ENCODE measurements at places on chromosomes 5 and 9. TPM values are rescaled to one million over a fixed set of nuclear protein-coding genes. Genes with fewer than 3 reads are reported as not detected.
A peak's percentile ranks its signal among the peaks of the same experiment; 100 is the strongest.

TRAF1 gene
- total RNA-seq, result 11.3 TPM

GRCh38 chr5:173202266-173202875, 32.6 kb downstream of the NKX2-5 start:
- DNase-seq, result no peak

- no peak for DNase-seq
Measured at GRCh38 chr5:168848569-168848968, 269.4 kb upstream of the PANK3 start.

DNA sequence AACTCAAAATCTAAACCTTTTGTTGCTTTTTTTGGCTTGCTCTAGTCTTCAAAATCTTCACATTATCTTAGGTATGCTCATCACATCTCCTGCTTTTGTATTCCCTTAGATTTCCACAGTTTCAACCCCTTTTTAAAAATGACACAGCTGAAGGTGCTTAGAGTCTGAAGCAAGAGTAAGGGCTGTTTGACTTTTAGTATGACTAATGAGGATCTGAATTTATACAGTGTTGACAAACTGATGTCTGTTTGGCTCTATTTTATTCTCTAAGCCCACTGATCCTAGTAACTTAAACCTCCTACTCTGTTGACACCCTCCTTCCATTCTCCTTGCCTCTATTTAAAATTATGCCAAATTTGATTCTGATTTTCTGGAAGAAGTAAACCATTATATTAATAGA, 200.1 kb downstream of the MCTP1 start:
- no peak for DNase-seq

- DNase-seq, result no peak
Measured at GRCh38 chr9:123637945-123638634, 282.1 kb downstream of the CRB2 start.

SH3RF2 gene
- total RNA-seq, result 0.33 TPM

SAPCD2 gene
- 2.5 TPM for total RNA-seq

SPATA31A3 gene
- not detected for total RNA-seq

DNA sequence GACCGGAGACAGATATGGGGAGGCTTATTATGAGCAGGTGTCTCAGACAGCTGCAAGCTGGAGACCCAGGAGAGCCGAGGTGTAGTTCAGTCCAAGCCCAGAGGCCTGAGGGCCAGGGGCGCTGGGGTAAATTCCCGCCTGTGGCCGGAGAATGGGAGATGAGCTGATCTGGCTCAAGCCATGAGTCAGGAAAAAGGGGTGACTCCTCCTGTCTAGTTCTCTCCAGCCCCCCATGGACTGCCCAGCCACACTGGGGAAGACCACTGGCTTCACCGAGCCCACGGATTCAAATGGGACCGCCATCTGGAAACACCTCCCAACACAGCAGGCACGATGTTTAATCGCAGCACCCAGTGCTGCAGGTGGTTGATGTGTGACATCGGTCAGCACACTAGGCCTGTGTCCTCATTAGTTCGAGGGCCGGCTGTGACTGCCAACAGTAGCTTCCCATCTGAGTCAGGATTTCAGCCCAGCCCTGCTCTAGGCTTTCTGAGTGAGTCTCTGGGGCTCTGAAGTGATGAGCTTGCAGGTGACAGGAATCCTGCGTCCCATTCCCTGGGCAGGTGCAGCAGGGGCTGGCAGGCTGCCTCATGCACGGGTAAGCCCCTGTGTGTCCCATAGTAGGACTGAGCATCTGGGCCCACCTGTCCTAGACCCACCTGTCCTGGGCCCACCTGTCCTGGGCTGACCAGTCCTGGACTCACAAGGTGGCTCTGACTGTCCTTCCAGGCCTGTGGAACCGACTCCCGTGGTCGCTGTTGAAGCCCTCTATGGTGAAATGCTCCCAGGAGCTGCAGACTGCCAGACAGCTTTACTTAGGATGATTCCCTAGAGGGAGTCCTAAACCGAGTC, 49.7 kb downstream of the AHRR start:
- peak; percentile 71 for DNase-seq

- no peak for DNase-seq
Measured at GRCh38 chr5:65066387-65067146, 297.8 kb downstream of the CWC27 start.

- no peak for DNase-seq
Measured at GRCh38 chr5:98942847-98943246, 14.0 kb upstream of the CHD1 start.

NUDT12 gene
- total RNA-seq, result 7.4 TPM

GRCh38 chr5:53233645-53234405, 124.3 kb upstream of the MOCS2 start:
- DNase-seq, result no peak

BARX1 gene
- total RNA-seq, result 6.7 TPM

DNA sequence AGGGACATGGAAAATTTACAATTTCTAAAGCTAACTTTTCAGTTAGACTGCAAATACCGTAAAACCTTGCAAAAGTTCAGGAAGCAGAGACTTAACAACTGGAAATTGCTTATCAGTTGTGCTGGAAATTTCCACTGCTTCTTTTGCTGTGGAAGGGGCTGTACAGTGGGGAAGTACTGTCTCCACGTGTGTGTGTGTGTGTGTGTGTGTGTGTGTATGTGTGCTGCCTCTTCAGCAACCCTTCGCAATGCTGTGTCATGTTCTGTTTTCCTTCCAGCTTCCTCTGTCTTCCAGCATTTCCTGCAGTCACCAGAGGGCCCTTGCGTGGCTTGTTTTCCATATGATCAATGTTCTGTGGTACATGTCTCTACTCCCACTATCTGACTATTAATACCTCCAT, 87.5 kb upstream of the RANBP3L start:
- DNase-seq, result no peak

GPRIN1 gene
- total RNA-seq, result 2.1 TPM

- peak; percentile 75 for DNase-seq
Measured at GRCh38 chr5:172715931-172716682, 54.9 kb downstream of the DUSP1 start.

GRCh38 chr9:113309204-113309813, 6.1 kb upstream of the RNF183 start:
- DNase-seq, result no peak

DNA sequence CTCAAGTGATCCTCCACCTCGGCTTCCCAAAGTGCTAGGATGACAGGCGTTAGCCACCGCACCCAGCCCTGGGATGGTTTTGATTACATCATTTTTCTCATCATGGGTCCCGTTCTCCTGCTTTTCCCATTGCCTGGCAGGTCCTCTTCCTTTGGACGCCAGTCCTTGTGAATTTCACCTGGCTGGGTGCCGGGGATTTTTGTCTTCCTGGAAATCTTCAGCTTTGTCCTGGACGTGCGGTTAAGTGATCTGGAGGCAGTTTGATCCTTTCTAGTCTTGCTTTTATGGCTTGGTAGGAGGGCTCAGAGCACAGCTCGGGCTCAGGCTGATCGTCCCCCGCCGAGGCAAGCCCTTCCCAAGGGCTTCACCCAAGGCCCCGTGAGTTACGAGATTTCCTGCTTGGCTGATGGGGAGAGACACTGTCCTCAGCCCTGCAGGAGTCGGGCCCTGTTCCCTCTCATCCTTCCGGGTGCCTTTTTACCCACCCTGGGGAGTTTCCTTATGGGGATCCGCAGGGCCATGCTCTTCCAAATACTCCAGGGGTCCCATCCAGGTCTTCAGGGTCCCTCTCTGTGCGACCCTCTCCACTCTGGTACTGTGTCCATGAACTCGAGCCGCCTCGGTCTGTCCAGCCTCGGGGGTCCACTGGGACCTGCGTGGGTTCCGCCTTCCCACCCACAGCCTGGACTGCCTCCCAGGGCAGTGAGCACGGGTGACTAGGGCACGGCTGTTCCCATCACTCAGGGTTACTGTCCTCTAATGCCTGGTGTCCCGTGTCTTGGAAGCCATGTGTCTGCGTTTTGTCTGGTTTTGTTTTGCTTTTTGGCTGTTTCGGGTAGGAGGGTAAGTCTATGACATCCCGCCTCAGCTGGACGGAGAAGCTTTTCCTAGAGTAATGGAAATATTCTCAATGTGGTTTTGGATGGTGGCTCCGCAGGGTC, 22.3 kb upstream of the EGFL7 start:
- no peak for DNase-seq

DNA sequence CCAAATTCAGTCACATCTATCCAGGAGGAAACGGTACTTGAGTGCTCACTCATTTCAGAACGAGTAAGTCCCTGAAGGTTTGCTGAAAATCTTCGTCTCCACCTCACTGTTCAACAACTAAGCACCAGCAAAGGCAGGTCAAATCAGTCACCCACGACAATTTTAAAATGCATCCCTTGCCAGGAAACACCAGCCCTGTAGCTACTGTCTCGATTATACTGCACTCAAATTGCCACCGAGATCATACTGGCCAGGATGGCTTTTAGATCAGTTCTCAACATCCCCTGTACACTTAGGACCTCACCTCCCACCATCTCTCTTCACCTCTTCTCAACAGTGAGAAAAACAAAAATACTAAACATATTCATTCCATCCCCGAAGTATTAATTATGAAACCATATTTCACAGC, 298.6 kb downstream of the AGTPBP1 start:
- no peak for DNase-seq

- peak; percentile 90 for DNase-seq
Measured at GRCh38 chr9:133478851-133479711, at the start of gene SLC2A6. TSS of gene SLC2A6 (minus strand) at chr9:133479099. CDS start at chr9:133479059, 40 bp downstream.

FCN1 gene
- not detected for total RNA-seq

FAM81B gene
- not detected for total RNA-seq

F2RL2 gene
- total RNA-seq, result 7.9 TPM

SPATA31C2 gene
- not detected for total RNA-seq

TXN gene
- total RNA-seq, result 172 TPM

APBA1 gene
- total RNA-seq, result 12.3 TPM

GRCh38 chr5:56632199-56632598, 183.2 kb upstream of the MAP3K1 start:
- no peak for DNase-seq

DNA sequence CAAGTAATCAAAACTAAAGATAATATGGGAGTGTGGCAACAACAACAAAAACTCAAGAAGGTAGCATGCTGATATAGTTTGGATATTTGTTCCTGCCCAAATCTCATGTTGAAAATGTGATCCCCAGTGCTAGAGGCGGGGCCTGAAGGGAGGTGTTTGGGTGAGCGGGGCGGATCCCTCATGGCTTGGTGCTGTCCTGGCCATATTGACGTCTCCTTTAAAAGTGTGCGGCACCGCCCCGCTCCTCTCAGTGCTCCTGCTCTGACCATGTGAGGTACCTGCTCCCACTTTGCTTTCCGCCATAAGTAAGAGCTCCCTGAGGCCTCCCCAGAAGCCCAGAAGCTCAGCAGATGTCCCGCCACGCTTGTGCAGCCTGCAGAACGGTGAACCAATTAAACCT, 25.6 kb downstream of the MED27 start:
- no peak for DNase-seq

SKIC3 gene
- total RNA-seq, result 132 TPM

DNA sequence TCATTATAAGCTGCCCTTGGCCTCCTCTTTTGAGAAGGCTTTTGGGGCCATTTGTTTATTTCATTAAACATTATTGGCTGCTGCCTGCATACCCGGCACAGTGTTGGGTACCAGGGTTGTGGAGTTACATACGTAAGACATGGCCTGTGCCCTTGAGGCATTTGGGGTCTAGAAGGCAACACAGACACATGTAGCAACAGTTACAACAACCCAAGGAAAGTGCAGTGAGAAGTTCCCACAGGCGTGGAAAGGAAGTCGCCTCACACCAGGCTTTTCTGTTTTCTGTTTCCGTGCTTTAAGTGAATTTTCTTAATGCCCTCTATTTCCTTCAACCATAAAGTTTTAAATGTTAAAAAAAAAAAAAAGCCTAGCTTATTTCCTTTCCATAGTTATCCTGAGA, 47.4 kb downstream of the GALNT10 start:
- DNase-seq, result no peak

GRCh38 chr9:92647671-92648473, 22.1 kb downstream of the IPPK start:
- no peak for DNase-seq

OBP2B gene
- not detected for total RNA-seq

DNA sequence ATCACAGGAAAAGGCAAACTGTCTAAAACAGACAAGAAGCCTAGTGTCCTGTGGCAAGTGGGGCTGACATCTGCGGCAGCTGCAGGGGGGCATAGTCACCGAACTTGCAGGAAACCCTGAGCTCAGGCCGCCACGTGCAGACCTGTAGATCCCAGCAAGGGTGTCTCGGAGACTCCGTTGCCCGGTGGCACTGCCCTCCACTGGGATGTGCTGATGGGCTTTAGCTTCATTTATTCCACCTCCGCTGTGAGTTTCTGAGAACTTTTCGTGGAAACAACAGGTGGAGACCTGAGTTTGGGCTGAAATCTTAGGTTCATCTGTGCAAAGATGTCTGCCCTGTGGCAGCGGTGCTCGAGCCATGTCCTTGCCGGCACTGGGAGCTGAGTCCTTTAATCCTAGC, 22.1 kb downstream of the CEP72 start:
- peak; percentile 58 for DNase-seq

GRCh38 chr5:146906803-146907202, 28.2 kb upstream of the PPP2R2B start:
- no peak for DNase-seq

UBLCP1 gene
- total RNA-seq, result 31.7 TPM

DNA sequence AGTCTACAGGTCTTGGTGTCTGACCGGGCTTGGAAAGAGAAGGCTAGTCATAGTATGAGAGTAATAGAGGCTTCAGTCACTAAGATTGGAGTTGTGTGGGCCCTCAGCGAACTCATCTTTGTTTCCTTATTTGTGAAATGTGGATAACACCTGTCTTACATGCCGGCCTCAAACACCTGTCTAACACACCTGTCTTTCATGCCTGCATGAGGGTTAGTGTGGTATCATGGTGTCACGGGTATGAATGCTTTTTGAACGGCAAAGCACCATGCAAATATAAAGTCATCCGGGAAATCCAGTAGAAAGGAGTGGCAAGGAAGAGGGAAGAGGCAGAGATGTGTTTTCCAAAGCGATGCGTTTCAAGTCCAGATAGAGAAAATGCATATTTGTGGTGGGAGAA, 25.5 kb downstream of the GRAMD2B start:
- no peak for DNase-seq

DNA sequence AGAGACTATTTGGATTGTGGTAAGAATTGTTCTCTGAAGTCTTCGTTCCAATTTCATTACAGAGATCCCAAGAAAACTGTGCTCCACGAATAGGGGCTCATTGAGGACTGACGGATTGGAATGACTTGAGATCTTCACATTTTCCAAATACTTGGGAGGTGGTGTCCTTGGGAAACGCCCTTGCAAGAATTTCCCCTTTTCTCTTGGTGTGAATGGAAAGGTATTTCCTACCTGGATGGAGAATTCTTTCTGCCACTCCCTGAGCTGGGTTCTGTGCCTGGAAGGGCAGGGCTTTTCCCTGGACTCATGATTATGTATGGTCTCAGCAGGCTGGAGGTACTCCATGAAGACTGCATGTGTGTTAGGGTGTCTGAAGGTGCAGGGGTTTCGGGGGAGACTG, 53.9 kb downstream of the SNX18 start:
- DNase-seq, result no peak

FST gene
- 4.9 TPM for total RNA-seq

- peak; percentile 86 for DNase-seq
Measured at GRCh38 chr9:93304574-93305496, 120.9 kb downstream of the WNK2 start.

GRCh38 chr9:131627648-131628458, 82.5 kb downstream of the PRRT1B start:
- DNase-seq, result no peak

DRD1 gene
- total RNA-seq, result 0.35 TPM

DBH gene
- not detected for total RNA-seq
